Right renal cortex interstitium (tissue), 3 donors: ENCODE measurements at places on chromosomes 7 and 10.

DNA sequence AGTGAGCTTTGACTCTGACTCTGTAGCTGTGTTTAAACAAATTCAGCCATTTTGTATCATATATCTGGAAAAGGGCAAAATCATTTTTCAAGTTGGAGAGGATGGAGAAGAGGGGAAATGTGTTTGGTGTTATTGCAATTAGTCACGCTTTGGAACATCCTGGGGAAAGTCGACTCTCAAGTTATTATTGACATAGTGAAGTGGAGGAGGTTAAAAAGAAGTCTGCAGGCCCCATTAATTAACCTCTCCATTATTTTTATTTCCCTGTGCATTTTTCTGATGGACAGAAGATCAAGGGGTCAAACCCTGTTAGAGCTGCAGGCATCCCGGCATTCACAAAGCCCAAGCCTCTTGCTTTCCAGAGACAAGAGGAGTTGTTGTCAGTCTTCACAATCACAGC, 132.6 kb downstream of the TEX36 start:
- DNase-seq, result no peak

DNA sequence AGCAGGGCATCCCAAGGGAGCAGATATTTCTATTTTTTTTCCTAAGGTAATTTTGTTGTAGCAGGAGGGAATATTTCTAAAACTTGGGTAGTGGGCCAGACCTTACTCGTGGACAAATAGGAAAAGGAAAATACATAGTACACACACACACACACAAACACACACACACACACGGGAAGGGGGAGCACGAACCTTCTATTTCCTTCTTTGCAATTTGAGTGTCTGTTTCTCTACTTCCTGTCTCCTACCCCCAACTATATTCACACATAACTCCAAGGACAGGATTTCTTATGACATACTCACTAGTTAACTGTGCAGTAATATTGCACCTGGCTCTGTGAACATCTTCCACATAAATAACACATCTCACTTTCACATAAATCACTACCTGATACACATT, 4.4 kb downstream of the LDB1 start:
- no peak for DNase-seq

GRCh38 chr10:58016614-58017013, 251.1 kb downstream of the IPMK start:
- DNase-seq, result no peak

DNA sequence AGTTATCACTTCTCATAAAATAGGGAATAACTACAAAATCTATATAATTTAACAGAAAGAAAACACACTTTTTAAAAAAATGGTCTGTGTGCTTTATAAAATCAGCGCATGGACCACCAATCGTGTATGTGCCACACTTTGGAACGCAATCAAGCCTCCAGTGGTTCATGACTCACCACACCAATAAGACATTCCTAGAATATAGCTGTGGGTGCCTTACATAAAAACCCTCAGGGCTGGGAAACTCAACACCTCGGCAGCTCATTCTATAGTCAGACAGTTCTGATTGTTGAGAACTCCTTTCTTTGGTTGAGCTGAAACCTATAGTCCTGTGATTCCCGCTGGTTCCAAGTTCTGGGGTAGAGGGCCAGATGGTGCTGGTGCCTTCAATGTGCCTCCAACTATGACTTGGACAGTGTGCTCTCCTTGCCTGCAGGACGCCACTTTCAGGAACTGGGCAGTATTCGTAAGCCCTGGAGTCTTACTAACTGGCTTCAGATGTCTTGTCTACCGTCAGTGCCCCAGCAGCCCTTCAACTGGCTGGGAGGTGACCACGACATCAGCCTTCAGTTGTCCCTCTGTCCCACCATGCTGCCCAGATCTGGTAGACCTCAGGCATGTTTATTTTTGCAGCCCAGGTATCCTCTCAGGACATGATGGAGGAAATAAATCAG, 135.7 kb upstream of the GDF10 start:
- no peak for DNase-seq

- no peak for DNase-seq
Measured at GRCh38 chr7:36526863-36527548, 137.3 kb downstream of the ANLN start.

- no peak for DNase-seq
Measured at GRCh38 chr10:78866731-78867554, 201.8 kb upstream of the ZMIZ1 start.
